Activated T-cell treated with anti-CD3 and anti-CD28 coated beads, Interleukin-2, amount 50 U/mL, for 4 hours (primary cell): ENCODE measurements at places on chromosomes 16 and 17. TPM values are rescaled to one million over a fixed set of nuclear protein-coding genes. Genes with fewer than 3 reads are reported as not detected.

Gene ASGR1
- 0.63 TPM for total RNA-seq

Gene BAHCC1
- total RNA-seq: 0.08 TPM

Gene HAP1
- not detected for total RNA-seq

Gene SOX9
- 0.16 TPM for total RNA-seq

Gene ENPP7
- not detected for total RNA-seq

Gene NOS2
- total RNA-seq: not detected

Gene TP53TG3F
- total RNA-seq: not detected

Gene ITGB3
- total RNA-seq: 0.08 TPM

Gene PKMYT1
- 79.1 TPM for total RNA-seq

Gene TRIM72
- total RNA-seq: not detected

Gene LPCAT2
- total RNA-seq: 1.5 TPM

Gene KCNG4
- total RNA-seq: not detected

Gene CDRT15
- not detected for total RNA-seq

Gene SLC9A5
- total RNA-seq: 3.6 TPM

Gene CES5A
- total RNA-seq: not detected

Gene TRAP1
- 429 TPM for total RNA-seq

Gene OTOP3
- not detected for total RNA-seq

Gene ZPBP2
- not detected for total RNA-seq

Gene CD300E
- not detected for total RNA-seq

Gene TEKT3
- 0.23 TPM for total RNA-seq

Gene ALDH3A1
- not detected for total RNA-seq

Gene ZNF174
- total RNA-seq: 10.0 TPM

Gene RNFT1
- 25.8 TPM for total RNA-seq

Gene KRT32
- not detected for total RNA-seq

Gene TMC7
- total RNA-seq: not detected

Gene CCL23
- not detected for total RNA-seq

Gene PRKCB
- total RNA-seq: 41.4 TPM

Gene TBC1D28
- not detected for total RNA-seq

Gene TBC1D3D
- total RNA-seq: 0.53 TPM

Gene CTRL
- total RNA-seq: 7.8 TPM

Gene HCRT
- not detected for total RNA-seq

Gene USP10
- total RNA-seq: 135 TPM

Gene PIMREG
- total RNA-seq: 1.9 TPM

Gene PPL
- total RNA-seq: 0.08 TPM

Gene CYGB
- not detected for total RNA-seq

Gene RCVRN
- total RNA-seq: not detected

Gene DBNDD1
- 1.2 TPM for total RNA-seq

Gene ABI3
- 15.0 TPM for total RNA-seq

Gene EVPLL
- 0.18 TPM for total RNA-seq

Gene DPEP2
- 0.71 TPM for total RNA-seq

Gene CPSF4L
- not detected for total RNA-seq

Gene SHISA6
- total RNA-seq: not detected

Gene FAAP100
- total RNA-seq: 61.6 TPM

Gene C1QL1
- not detected for total RNA-seq

Gene ABCC11
- total RNA-seq: 0.08 TPM

Gene RMI2
- total RNA-seq: 12.8 TPM

Gene EVI2B
- total RNA-seq: 7.0 TPM

Gene RPAIN
- total RNA-seq: 76.2 TPM

Gene TNFAIP1
- total RNA-seq: 19.5 TPM

Gene FBXL19
- 25.8 TPM for total RNA-seq

Gene MSLN
- total RNA-seq: 0.08 TPM

Gene NPB
- total RNA-seq: not detected

Gene PLEKHH3
- 0.63 TPM for total RNA-seq

Gene SPATA22
- not detected for total RNA-seq

Gene KRTAP4-11
- total RNA-seq: not detected

Gene TBC1D3E
- not detected for total RNA-seq

Gene EMP2
- 0.35 TPM for total RNA-seq
